Natural killer cell treated with Interleukin-12 subunit alpha and Interleukin-12 subunit beta and Interleukin-15 and Interleukin-18, amount 100 ng/mL, for 72 hours (primary cell): ENCODE measurements at places on chromosomes 2 and 18. TPM values are rescaled to one million over a fixed set of nuclear protein-coding genes. Genes with fewer than 3 reads are reported as not detected.

DNA sequence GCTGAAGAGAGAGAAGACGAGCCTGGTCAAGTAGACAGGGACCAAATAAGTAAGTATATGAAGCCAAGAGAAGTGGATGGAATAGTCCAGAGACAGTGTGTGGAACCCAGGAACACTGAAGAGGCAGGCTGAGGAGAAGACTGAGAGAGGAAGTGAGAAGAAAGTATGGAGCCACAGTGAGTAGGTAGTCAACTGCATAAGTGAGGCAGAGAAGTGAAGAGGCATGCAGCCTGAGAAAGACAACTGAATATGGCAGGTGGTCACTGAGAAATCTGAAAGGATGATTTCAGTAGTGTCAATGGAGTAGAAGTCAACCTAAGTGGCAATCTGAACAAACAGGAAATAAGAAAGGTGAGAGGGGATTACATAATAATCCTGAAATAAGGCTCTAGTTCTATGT is 55.4 kb downstream of the CWC22 start:
- DNase-seq, result no peak

- DNase-seq, result no peak
Observed at GRCh38 chr18:394262-394986, 106.1 kb downstream of the COLEC12 start.

ANKRD62 gene
- not detected for total RNA-seq

- DNase-seq, result no peak
Observed at GRCh38 chr2:143347901-143348414, 218.7 kb downstream of the ARHGAP15 start.

REG1B gene
- total RNA-seq, result not detected

DNA sequence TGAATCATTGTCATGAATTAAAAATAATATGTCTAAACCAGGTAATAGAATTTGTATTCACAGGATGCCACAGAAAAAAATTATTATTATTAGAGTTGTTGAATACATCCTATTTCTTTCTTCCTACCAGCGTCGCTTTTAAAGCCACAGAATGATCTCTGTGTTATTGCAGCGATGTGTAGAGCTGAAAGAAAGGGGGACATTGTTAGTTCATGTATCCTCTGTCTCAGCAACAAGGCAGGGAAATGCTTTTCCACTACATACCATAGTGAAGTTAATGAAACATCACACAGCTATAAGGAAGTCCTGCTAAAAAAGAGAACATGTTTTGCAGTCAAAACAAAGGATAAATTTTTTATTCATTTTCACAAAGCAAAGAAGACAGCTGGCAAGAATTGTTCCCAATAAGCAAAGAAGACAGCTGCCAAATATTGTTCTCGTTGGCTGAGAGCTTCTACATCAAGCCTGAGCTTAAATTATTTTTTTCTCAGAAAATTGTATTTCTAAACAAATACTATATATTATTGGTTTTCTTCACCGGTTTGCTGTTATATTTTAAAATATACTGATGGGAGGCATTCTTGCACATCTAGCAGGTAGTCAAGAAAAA is 1234.4 kb downstream of the SUCLG1 start:
- DNase-seq, result no peak

GRCh38 chr18:10265560-10266333 is 188.7 kb upstream of the APCDD1 start:
- DNase-seq, result no peak
